T1000 (cell line): ENCODE measurements at places on chromosomes 12 and 14.

GRCh38 chr14:55689981-55690871 lies 110.2 kb downstream of the KTN1 start:
- DNase-seq, result no peak

- no peak for DNase-seq
These were observed 476.4 kb downstream of the VRK1 start for GRCh38 chr14:97273540-97273939.

- DNase-seq, result peak; percentile 67
These were observed 112.5 kb upstream of the MED13L start for GRCh38 chr12:116389990-116390389.

GRCh38 chr12:18998343-18999261 lies 130.9 kb upstream of the PLEKHA5 start:
- peak; percentile 13 for DNase-seq

- no peak for DNase-seq
These were observed 15.3 kb downstream of the DLK1 start for GRCh38 chr14:100741966-100742365.

GRCh38 chr12:114186241-114187002 lies 219.5 kb downstream of the TBX5 start:
- no peak for DNase-seq

GRCh38 chr14:51209457-51209856 lies 30.6 kb upstream of the TMX1 start:
- DNase-seq, result no peak

DNA sequence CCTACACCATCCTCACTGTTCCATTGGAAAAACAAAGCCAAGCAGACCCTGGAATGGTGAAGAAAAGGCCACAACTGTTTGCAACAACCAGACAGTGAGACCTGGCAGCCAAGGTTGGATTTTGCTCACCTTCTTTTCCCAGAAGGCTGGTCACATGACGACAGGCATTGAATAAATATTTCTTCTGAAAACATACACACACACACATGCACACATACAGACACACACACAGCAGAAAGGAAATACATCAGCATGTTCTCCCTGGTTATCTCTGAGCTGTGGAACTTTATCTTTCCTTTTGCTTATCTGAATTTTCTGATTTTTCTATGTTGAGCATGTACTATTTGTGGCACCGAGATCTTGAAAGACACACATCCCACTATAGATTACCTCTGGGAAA lies 38.0 kb upstream of the CCDC60 start:
- no peak for DNase-seq

GRCh38 chr14:92844204-92844603 lies 50.1 kb downstream of the GOLGA5 start:
- no peak for DNase-seq

- DNase-seq, result no peak
These were observed 45.7 kb upstream of the PRMT8 start for GRCh38 chr12:3445119-3445978.

DNA sequence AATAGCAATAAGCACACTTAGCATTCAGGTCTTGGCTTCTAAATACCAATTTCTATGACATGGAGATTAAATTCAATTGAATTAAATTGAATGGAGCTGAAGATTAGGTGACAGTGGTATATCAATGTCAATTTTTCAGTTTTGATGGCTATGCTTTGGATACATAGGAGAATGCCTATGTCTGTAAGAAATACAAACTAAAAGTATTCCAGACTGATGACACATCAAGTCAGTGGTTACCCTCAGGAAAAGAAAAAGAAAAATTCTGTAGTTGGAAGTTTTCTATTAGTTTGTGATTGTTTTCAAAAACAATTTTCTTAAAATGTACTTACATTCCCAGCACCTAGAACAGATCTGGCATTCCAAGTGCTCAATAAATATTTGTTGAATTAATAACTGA lies 4.9 kb upstream of the DCAF4 start:
- DNase-seq, result no peak

DNA sequence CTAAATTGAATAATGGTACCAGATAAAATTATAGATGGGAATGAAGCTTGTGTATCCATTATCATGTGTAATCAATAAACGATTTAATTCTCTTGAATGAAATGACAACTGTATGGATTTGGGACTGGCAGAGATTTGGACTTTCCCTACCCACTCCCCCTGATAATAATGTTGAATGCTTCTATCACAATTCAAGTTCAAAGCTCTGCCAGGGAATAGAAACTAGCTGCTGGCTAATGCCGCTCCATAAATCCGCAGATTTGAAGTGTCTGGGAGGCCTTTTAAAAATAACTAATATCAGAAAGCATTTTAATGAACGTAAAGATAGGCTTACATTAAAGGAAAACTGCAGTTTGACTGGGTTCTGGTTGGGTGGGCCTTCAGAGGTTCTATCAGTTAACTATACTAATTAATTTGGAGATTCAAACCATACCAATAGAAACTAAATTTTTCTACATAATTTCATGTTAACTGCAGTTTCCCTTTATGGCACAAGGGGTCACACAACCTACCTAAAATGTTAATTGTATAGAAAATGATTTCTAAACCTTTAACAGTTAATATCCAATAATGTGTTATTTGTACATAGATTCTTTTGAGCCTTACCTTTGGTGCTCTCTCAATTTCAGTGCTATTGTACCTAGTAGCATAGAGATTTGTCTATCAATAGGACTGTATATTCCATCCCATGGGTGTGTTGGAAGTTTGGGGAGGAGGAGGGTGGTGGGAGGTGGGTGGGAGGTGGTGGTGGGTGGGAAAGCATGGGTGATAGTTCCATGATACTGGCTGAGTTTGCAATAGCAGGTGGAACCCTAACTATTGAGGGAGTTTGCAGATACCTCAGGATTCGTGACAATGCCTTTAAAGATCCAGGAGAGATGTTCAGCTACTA lies 4.9 kb downstream of the HNRNPA1 start:
- no peak for DNase-seq

DNA sequence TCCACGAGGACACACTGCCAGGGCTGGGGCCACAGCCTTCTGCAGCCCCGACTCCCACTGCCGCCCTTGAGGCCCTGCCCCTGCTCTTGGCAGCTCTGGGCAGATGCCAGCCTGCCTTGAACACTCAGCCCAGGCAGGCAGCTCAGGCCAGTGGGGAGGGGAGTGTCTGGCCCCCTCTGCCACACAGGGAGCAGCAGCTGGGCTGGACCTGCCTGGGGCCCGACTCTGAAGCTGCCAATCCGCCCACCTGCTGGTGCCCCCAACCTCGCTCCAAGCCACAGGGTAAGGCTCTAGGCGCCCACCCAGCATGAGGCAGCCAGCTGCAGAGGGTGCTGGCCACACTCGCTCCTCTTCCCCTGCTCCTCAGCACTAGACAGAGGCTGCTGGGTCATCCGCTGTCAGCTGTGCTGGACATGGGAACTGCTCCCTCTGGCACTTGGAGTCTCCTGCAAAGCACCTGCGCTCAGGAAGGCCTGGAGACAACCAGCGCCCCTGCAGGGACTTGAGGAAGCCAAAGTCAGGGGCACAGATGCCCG lies 24.6 kb upstream of the NUDT14 start:
- no peak for DNase-seq

DNA sequence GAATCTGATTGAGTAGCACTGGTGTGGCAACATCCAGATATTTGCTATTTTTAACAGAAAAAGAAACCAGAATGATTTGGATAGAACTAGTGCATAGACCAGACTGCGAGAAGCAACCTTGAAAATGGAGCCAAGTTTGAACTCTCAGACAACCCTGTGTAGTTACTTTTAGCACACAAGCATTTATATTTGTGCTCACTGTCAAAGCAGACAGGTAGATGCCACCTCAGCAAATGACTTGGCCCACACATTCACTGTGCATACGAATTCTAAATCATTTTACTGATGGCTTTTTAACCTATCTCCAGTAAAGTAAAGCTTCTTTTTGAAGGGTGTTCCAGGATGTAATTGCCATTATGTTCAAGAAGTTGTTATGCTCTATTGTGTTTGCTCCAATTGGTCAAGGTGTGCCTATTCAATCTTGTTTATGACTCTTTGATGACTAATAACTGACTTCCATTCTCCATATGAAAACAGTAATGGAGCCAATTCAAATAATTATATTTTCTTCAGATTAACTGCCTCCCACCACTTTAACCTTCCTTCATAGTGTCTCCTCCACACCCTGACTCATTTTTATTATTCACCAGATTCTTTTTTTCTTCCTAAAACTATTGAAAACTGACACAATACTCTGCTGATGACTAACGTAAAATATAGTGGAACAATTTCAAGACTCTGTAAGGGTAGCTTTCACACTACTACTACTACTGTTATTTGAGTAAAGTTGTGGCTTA lies 138.5 kb downstream of the CCER1 start:
- no peak for DNase-seq

DNA sequence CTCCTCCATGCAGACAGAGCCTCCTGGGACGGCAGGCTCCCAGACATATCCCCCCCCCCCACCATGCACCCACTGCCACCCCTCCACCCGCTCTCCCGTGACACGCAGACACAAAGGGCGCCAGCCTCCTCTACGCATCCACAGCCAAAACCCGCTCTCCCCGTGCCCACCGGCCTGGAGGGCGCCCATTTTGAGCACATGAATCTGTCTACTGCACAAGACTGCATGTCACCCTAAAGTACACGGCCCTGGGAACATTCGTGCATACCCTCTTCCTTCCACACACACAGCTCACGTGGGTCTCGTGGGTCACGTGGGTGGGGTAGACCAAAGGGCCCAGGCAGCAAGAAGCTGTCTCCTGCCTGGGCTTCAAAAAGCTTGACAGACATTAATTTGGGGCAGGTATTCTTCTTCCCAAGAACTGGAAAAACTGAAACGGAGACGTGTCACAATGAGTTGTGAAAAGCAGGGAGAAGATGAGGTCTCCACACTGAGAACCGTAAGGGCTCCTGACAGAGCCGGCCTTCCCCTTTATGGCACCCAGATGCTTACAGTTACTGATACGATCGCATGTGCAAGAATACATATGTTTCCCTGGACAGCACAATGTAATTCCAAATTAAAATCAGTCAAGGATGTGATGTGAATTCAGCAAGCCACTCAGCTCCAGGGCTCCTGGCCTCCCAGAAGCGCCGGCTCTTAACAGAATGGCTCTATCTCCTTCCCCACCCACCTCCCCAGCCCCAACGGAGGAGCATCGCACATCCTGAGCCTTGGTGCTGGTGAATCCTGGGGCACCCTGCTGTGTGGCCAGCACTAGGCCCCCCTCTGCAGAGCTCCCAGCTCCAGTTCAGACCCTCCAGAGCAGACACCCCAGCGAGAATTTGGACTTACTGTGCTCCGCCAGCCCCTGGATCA lies 1.9 kb downstream of the TGFB3 start:
- DNase-seq, result no peak

- DNase-seq, result no peak
These were observed 18.4 kb downstream of the TMPO start for GRCh38 chr12:98533723-98534251.

GRCh38 chr14:83825843-83826242 lies 1704.1 kb upstream of the FLRT2 start:
- DNase-seq, result no peak

- DNase-seq, result no peak
These were observed 3.7 kb upstream of the KLRC1 start for GRCh38 chr12:10456856-10457255.

DNA sequence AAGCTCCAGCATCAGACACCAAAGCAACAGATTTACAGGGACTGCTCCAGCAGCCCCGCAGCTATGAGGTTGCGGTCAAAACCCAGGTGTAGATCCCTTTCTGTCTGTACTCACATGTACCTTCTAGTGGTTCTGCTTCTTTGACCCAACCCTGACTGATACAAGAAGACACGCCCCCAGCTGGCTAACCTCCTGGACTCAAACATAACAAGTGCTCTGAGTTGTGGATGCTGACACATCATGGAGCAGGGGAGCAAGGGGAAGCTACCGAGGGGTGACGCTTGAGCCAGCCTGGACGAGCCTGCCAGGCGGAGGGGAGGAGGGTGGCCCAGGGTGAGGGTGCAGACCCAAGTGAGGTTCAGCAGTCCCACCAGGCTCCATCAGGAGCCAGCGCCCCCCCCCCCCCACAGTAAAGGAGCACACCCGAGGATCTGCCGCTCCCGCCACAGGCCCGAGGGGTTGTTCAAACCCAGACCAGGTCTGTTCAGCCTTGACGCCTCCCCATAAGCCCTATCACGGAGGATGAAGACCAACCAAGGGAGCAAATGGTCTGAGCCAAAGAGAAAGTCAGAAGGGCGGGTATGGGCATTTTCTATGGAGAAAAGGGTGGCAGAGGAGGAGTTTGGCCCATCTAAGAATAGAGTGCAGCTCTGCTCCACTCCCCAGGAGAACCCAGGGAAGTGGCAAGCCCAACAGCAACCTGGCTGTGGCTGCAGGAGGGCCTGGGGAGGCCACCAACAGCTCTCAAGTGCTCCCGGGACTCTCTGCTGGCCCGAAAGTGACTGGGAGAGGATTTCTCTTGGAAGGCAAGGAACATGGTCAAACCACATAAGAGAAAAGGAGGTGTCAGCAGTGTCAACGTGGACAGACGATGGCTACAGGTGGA lies 229.4 kb downstream of the BCL11B start:
- DNase-seq, result no peak

DNA sequence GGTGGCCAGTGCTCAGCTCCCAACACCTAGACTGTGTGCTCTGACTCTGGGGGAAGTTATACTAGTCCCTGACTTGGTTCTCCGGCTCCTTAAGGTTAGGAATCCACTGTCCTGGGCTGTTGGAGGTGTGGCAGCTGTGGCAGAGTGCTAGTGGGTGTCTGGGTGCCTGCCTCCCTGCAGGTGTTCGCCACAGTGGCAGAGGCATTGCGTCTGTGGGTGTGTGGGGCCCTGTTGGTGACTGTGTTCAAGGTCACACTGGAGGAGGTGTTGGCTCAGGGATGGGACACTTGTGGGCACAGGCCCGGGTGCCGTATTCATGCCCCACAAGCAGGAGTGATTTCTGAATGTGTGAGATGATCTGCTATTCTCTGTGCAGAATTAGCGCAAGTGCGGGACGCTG lies 467.4 kb downstream of the TMEM121 start:
- no peak for DNase-seq

- no peak for DNase-seq
These were observed 11.9 kb downstream of the SPPL3 start for GRCh38 chr12:120892265-120892664.

DNA sequence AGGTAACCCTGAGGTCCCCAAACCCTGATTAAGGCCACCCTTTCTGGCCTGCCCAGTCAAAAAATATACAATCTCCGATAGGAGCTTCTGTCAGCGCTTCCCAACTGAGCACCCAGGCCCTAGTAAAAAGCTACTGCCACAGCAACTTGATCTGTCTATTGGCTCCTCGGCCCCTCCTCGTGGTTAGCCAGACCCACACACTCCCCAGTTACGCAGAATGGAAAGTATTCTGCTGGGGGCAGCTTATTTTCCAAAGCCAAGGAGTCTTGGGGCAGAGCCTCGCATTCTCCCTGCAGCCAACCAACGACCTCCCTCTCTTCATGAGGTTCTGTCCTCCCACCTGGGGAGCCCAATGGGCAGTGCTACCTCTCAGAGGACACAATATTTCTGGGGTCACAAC lies 32.1 kb downstream of the FMNL3 start:
- no peak for DNase-seq
